ENCODE measurements at places on chromosomes 12 and 14.

DNA sequence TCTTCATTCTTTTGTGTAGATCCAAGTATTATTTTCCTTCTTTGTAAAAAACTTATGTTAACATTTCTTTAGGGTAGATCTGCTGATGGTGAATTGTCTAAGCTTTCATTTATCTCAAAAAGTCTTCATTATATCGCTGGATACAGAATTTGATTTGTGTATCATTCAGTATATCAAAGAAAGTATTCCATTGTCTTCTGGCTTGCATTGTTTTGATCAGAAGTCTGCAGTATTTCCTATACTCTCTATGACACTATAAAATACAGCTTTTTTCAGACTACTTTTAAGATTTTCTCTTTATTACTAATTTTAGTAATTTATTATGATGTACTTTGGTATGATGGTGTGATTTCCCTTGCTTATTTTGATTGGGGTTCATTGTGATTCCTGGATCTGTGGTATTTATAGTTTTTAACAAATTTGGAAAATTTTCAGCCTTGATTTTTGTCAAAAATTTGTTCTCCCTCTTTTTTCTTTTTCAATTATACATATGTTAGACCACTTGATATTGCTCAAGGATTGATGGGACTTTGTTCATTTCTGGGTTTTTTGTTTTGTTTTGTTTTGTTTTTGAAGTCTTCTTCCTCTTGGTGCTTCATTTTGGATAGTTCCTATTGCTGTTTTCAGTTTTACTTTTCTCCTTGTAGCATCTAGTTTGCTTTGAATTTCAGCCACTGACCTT, 176.5 kb downstream of the ZFP36L1 start:
- no peak for DNase-seq

DNA sequence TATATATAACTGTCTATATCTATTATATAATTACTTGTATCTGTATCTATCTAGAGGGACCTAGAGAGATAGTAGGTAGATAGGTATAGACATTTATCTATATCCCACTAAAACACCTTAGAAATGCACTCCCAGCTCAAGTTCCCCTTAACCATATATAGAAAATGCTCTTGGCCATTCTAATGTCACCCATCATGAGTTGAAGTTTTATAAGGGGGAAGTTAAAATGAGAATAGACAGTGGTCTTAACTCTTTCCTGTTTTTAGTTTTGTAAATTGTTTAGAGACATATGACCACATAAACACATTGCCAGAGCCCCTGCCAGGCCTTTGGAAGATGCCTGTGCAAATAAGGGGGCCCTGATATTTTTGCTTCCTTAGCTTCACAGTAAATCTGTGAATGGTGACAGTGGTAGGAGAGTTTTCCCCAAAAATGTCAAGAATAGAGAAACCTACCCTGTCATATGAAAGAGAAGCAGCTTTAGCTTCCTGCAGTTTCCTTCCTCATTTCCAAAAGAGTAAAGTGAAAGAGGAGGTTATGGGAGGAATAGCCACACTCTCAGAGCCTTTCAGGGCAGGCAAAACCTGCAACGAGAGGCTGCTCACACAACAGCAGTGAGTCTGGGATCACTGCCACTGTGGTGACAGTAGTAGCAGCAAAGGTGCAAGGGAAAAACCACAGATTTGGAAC, 45.5 kb downstream of the MGST1 start:
- DNase-seq: no peak

GRCh38 chr12:52390739-52391617, 5.5 kb upstream of the KRT84 start:
- no peak for DNase-seq

DNA sequence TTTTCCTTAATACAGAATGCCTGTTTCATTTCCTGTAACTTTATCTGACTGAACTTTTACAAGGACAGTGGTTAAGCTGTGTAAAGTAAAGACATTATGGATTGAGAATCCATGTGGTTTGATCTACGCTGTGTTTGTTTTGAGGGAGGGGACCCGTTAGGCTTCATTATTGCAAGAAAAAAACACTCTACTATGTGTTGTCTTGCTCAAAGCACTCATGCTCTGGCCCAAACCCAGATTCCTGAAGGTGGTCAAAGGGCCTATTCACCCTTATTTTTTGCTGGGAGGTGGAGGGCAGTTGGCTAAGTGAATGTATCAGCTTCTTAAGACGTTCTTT, 11.9 kb downstream of the RNF10 start:
- DNase-seq: no peak

DNA sequence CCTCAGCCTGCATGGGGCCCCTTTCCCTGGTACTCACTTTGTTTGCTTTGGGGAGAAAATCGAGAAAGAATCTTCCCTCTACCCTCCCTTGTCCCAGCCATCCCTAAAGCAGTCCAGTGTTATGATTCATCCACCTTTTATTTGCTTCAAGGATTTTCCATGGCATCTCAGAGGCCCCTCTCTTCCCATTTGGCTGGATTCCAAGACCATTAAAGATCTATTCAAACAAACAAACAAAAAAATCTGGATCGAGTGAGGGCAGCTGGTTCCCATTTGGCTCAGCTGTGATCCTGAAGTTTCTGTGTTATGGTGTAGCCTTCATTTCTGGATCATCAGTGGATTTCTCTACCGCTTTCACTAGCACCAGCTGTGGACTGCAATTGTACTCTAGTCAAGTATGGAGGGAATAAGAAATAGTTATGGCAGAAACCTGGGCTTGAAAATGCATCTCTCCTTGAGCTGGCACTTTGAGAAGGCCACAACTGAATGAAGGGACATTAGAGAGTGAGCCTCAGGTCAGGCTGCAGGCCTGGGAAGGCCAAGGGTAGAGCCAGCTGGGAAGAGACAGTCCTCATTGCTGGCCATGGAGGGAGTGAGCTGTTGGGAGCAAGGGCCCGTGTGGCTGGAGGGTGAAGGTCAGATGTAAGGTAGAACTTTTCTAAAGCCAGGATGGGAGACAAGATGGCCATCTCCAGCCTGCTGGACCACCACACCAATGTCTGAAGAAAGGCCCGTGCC, 13.7 kb downstream of the KRT71 start:
- DNase-seq: no peak

DNA sequence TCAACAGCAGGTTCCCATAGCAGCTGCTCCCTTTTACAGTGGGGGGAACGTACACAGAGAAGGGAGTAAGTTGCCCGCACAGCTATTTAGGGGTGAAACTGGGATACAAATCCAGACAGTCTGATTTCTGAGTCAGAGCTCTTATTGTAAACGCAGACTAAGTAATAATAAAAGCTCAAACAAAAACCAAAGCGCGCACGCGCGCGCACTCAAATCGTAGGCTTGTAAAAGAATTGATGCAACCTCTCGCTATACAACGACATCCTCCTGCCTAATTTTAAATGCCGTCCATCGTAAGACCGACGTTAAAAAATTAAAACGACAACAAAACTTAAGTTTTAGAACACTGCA, 747 bp upstream of the DACT1 start:
- no peak for DNase-seq

GRCh38 chr12:92436856-92437255, 265.9 kb upstream of the PLEKHG7 start:
- no peak for DNase-seq

DNA sequence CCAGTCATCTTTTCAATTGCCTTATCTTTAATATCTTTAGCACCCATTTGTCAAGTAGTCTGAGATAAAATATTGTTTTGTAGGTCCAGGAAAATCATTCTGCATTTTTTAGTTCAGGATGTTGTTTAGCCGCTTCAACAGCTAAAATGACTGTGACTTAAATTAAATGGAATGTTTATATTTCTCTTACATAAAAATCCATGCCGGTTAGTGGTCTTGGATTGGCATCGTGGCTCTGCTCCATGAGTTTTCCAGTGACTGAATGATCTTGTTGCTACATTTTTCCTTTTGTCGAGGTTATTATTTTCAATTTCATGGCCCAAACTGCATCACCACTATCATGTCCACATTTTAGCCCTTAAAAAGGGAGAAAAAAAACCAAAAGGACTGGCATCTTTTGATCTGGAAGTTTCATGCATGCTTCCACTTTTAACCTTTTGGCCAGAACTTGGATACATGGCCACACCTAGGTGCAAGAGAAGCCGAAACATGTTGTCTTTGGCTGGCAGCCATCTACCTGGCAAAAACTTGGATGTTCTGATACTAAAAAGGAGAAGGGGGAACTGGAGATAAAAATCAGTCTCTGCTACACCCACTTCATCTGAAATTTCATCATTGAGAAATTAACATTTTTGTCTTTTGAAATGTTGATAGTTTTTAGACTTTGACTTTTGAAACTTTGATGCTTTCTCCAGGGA, 142.4 kb downstream of the OTOGL start:
- no peak for DNase-seq

Data from cortex of kidney (tissue), 1 donor.